ENCODE measurements at places on chromosomes 11 and 22. TPM values are rescaled to one million over a fixed set of nuclear protein-coding genes. Genes with fewer than 3 reads are reported as not detected.
A peak's percentile ranks its signal among the peaks of the same experiment; 100 is the strongest.

- no peak for DNase-seq
These were observed 199.1 kb downstream of the DBX1 start for GRCh38 chr11:19961225-19961624.

- no peak for DNase-seq
These were observed 119.5 kb downstream of the ENTHD1 start for GRCh38 chr22:39773976-39774539.

- DNase-seq: no peak
These were observed 9.2 kb upstream of the CELSR1 start for GRCh38 chr22:46546466-46547178.

MPST gene
- 109 TPM for total RNA-seq

DNA sequence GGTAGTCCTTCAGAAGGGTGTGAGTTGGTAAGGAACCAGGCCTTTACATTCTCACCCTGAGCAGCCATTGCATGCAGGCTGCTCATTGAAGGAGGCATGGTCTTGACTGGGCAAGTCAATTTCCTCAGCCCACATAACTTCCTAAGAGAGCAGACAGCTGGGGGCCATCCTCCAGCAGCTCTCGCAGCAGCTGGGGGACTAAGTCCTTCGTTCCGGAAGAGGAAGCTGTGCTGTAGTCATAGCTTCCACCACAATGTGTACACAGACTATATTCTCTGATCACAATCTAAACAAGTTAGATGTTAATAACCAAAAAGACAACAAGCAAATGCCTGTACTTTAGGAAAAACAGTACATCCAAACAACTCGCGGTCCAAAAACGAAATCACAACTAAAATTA, 30.1 kb upstream of the MPPED1 start:
- peak; percentile 3 for DNase-seq

GRCh38 chr11:134349109-134349801, 17.5 kb downstream of the GLB1L2 start:
- no peak for DNase-seq

MYBPC3 gene
- total RNA-seq: not detected

GRCh38 chr11:77411137-77411707, 62.7 kb downstream of the PAK1 start:
- DNase-seq: peak; percentile 66

- DNase-seq: no peak
These were observed 74.1 kb downstream of the PHF21B start for GRCh38 chr22:44935724-44936123.

DNA sequence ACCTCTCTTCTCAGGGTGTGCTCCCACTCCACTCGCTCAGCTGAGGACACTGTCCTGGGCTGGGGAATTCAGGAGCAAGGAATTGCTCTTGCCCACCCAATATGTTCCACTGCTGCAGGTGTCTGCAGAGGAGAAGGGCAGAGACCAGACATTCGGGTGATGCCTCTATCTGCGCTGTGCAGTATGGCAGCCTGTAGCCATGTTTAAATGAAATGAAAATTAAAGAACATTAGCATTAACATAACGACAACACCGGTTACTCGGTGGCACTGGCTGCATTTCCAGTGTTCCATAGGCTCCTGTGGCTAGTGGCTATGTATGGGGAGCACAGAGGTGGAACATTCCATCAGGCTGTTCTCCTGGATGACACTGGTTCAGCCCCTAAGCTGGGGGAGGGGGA, 104.4 kb downstream of the NECTIN1 start:
- DNase-seq: no peak

DNA sequence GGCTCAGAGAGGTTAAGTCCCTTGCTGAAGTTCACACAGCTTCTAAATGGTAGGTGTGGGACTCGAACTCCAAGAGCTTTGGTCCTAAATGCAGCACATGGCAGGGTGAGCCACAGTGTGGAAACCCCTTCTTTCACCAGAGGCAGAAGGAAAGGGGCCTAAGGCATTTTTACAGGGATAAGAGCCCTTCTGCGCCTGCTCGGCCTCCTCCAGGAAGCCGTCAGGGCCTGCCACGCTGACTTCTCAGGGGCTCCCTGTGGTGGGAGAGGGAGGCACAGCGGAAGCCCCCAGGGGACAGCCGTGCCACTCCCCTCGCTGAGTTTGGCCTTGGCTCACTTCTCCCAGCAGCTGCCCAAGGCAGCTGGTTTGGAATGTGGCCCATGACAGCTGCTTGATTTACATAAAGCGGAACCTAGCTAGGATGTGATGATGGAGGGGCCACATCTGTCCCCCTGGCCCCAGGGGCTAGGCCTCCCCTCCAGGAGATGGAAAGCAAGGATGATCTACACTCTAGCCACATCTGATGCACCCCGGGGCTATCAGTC, 35.4 kb downstream of the CD82 start:
- no peak for DNase-seq

IFT27 gene
- 27.7 TPM for total RNA-seq

- DNase-seq: no peak
These were observed 21.4 kb downstream of the INSC start for GRCh38 chr11:15136166-15136565.

SAC3D1 gene
- total RNA-seq: 17.8 TPM

EFCAB6 gene
- total RNA-seq: 3.6 TPM

TRIM49D1 gene
- total RNA-seq: not detected
